Naive thymus-derived CD4-positive, alpha-beta T cell (primary cell): ENCODE measurements at places on chromosomes 3 and 15. TPM values are rescaled to one million over a fixed set of nuclear protein-coding genes. Genes with fewer than 3 reads are reported as not detected.

SH3GL3 gene
- not detected for total RNA-seq

ATP13A3 gene
- 58.4 TPM for total RNA-seq

PPP4R2 gene
- 61.0 TPM for total RNA-seq

GRCh38 chr3:128083980-128084674 is 31.9 kb downstream of the SEC61A1 start:
- DNase-seq = no peak

DNA sequence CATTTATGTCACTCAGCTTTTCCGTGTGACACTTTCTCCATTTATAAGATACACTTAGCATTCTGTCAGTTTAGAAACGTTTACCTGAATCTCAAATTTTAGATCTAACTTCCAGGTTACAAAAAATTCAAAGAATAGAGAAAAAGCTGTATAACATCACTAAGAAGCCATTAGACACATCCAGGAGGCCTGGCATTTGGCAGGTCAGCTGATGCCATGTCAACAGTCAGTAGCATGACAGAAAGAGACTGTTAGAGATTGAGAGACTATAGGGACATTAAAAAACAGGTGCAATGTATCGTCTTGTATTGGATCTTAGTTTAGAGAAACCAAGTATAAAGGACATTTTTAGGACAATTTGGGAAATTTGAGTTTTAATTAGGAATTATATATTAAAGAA is 53.4 kb upstream of the ATOSA start:
- DNase-seq = no peak

MELTF gene
- 0.86 TPM for total RNA-seq

- DNase-seq = no peak
These were observed 228.8 kb upstream of the BHLHE40 start for GRCh38 chr3:4750306-4750968.

- no peak for DNase-seq
These were observed 15.0 kb upstream of the TM6SF1 start for GRCh38 chr15:83092309-83092976.

KAT2B gene
- total RNA-seq = 101 and 127 TPM in 2 replicates

GRCh38 chr3:4416427-4416945 is 50.6 kb downstream of the SUMF1 start:
- DNase-seq = no peak

DNA sequence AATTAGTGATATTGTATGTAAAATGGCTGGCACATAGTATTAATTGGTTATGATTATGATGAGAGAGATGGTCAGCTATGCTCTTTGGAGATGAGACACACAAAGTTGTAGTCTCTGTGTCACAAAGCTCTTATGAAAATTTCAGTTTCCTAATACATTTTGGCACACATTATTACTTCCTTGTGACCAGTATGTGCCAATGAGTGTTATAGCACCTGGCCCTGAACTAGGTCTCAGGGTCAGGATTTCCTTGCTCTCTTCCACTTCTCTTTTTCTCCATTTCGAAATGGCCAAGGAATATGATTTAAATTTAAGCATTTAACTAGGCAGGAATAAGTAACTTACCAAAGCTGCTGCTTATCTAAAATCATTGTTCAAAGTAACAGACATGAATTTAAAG is 28.0 kb downstream of the TIPARP start:
- DNase-seq = no peak

DNA sequence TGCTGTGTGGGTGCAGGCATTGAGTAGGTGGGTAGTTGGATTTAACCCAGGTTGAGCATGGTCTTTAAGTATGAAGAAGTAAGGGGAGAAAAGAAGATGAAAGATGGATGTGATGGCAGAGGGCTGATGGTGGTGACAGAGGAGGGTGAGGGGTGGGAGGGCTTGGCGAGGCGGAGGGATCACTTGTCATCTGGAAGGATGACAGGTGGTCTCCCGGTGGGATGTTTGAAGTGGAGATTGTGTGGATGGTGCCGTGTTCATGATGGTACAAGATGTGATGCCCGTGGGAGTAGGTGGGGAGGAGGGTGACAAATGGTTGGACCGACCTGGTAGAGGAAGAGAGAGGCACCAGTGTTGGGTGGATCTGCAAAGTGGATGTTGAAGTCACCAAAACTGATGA is 208.8 kb downstream of the RPLP1 start:
- no peak for DNase-seq

GRCh38 chr3:86949850-86950249 is 41.1 kb downstream of the VGLL3 start:
- DNase-seq = no peak

- no peak for DNase-seq
These were observed 467.5 kb upstream of the ARL6 start for GRCh38 chr3:97297032-97297431.

DNA sequence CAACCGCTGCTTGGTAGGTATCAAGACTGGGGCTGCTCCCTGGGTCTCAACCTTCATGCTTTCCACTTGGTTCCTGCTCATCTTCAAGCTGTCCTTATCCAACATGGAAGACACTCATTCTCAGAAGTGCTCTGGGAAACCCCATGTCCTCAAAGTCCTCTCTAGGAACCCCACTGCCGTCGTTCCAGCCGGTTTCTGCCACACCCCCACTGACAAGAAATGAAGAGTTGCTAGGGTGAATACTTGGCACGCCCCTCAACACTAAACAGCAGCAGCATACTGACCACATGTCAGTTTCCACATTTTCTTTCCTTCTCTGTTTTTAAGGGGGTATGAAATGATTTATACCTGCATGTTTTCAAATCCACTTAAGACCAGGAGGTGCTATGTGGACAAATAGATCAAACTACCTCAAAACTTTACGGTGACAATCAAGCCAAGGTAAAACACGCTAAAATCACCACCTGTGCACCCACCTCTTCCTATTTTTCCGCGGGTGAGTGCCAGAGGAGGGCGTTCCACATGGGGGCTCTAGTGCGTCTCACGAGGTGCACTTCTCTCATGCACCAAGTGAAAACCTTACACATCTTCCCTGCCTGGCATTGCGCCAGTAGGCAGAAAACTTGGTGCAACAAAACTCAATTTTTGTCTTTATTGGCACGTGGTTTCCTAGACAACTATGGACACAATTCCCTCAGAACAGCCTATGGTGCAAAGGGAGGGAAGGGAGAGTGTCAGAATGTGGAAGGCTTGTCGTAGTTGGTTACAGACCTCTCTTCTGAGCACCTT is 125.1 kb downstream of the TJP1 start:
- DNase-seq = no peak

DNA sequence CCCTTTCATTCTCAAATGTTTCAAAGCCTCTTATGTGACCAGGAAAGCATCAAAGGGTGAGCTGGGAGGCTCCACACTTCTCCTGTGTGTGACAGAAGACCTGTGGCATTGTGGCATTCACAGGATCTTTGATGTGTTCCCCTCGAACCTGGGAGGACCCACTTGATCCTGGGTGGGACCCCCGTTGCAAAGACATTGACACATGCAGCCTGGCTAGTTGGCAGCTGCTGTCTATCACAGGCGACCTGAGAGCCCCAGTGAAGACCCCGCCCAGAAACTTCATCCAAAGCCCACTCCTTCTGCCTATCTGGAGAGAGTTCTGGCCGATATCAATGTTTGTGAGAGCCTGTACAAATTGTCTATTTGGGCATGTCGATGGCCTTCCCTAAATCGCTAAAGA is 140.4 kb upstream of the ATP2B2 start:
- no peak for DNase-seq

GRCh38 chr3:104892044-104892443 is 474.7 kb upstream of the ALCAM start:
- no peak for DNase-seq

DNA sequence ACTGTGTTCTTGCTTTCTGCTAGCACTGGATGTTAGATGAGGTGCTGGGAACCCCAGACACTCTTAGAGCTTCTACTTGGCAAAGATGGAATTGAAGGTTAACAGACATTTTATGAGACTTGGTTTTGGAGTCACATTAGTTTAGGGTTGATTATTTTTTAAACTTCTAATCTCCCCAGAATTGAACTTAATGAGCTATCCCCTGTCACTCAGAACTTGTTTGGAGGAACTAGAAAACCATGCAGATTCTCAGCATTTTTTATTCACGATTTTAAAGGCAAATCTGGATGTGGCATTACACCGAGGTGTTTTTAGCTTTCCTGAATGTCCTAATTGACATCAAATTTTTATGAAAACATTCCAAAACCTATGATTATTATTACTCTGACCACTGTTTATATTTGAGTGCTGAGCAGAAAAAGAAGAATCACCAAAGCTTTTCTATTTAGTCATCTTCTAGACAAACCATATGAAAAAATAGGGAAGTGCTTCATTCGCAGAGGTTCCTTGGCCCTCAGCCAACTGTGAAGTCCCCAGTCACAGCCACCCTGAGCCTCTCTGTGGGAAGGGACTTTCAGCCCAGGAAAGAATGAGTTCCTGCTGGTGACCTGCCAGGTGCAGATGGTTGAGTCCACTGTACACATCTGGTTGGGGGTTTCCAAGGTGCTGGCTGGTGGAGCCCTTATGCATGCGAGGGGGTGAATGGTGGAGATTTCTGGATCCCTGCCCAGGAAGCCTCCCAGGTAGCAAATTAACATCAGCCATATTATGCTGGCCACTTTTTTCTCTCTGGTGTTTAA is 196.0 kb upstream of the TOPAZ1 start:
- no peak for DNase-seq

DNA sequence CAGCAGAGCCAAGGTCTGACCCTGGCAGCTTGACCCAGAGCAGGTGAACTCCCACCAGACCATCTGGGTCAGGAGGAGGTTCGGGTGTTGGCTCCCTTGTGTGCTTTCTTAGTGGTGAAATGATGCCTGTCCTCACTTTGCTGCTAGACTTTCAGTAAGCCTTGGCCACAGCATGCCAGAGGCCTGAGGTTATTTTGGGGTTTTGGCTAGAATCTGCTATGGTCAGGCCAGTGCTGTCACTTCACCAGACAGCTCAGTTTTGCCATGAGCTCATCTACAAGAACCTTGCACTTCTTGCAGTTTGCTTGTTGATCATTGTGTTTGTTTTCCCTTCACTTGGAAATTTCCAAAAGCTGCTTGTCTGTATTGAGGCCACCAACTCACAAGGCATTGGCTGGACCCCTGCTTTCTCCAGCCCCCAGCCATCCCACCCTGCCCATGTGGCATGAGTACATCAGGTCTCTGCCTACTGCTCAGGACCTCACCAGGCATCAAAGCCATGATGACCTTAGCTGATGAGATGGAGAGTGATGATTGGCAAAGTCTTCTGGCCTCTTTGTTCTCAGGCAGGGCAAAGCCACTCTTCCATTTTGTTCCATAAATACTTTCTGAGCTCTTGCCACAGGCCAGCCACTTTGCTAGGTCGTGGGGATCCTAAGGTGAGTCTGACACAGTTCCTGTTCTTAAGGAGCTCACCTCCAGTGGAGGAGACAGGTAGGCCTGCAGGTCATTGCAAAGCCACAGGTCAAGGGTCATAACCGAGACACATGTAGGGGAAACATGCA is 122.6 kb downstream of the ARNT2 start:
- no peak for DNase-seq

GRCh38 chr3:57556459-57557084 is 498 bp downstream of the PDE12 start:
- peak; percentile 46 for DNase-seq

DNA sequence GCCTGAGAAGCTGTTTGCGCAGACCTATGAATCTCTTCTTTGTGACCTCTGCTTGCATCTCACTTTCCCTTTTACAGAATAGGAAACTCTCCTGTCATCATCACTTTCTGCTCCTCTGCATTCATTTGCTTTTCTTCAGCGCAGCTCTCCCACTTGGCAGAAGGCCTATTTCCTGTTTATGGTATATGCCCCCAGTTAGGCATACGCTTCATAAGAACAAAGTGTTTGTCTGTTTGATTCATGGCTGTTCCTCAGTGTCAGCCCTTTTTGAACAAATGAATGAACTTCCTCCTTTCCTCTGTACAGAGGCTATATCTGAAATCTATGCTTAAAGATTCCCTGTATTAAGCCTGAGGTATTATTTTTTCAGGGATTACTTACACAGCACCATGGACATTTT is 1216.9 kb upstream of the GBE1 start:
- DNase-seq = no peak

GRCh38 chr3:159548675-159549335 is 439.8 kb upstream of the IL12A start:
- no peak for DNase-seq

DNA sequence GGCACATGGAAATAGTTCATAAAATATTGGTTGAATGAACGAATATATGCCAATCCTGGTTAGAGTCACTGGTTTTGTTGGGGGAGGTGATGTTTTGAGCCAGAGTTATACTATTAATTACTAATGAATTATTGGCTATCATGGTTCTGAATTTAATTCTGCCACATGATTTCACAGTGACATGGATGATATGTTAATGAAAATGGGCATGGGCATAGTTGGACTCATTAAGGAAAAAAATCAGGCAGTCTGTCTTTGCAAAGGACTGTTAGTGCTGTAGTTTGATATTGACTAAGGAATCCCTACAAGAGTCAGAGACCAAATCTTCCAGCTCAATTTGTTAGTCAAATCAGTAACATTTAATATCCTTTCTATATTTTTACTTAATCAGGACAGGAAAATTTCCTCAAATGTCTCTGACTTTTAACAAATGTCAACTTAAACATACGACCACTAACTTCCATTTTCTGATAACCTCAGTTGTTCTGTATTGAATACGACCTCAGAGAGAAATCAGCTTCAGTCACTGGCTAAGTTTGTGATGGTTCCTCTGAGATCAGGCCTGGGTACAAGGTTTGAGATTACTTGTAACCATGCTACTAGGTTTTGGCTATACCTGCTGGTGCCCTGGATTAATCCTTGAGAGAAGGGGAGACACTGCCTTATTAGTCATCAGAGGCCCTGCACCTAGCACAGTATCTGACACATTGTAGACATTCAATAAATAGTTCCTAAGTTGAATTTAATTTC is 13.3 kb downstream of the NFKBIZ start:
- DNase-seq = no peak

MST1R gene
- 1.2 TPM for total RNA-seq
